ENCODE measurements at places on chromosomes 1 and 21.
A peak's percentile ranks its signal among the peaks of the same experiment; 100 is the strongest.

- H3K36me3 ChIP-seq: no peaks in the 10 kb centered on the region
- DNase-seq: no peak
- no peak overlapping the region for H3K4me3 ChIP-seq
- H3K27ac ChIP-seq: no peak overlapping the region
- H3K27me3 ChIP-seq: peaks cover 46% of the 10 kb centered on the region
Measured at GRCh38 chr1:20190256-20191160, 4.2 kb upstream of the PLA2G2C start.

GRCh38 chr1:26020330-26020768 lies 1.2 kb upstream of the EXTL1 start:
- no peaks in the 10 kb centered on the region for H3K36me3 ChIP-seq
- H3K27ac ChIP-seq: no peak overlapping the region
- DNase-seq: no peak
- H3K27me3 ChIP-seq: no peaks in the 10 kb centered on the region
- H3K4me3 ChIP-seq: no peak overlapping the region

GRCh38 chr1:7930645-7931445 lies 9.8 kb downstream of the TNFRSF9 start:
- peaks cover 93% of the 10 kb centered on the region for H3K36me3 ChIP-seq
- H3K27ac ChIP-seq: peak overlapping the region; percentile 98
- peaks cover 98% of the 10 kb centered on the region for H3K4me1 ChIP-seq
- no peak for DNase-seq

GRCh38 chr1:48089356-48089891 lies 92.2 kb upstream of the TRABD2B start:
- H3K27ac ChIP-seq: no peak overlapping the region
- H3K4me3 ChIP-seq: no peak overlapping the region
- peaks cover 23% of the 10 kb centered on the region for H3K27me3 ChIP-seq
- no peak for DNase-seq

DNA sequence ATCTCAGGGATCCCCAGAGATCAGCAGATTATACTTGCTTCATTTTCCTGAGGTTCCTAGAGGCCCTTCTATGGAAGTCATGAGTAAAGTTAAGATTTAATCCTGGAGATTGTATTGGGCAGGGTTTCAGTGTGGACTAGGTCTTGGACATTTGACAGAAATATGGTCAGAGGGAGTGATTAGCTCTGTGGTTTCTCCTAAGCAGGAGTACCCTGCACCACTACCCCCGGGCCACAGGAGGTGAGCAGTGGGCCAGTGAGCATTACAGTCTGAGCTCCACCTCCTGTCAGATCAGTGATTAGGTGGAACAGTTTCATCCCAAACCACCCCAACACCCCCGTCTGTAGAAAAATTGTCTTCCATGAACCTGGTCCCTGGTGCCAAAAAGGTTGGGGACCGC lies 43.2 kb downstream of the PHACTR4 start:
- no peaks in the 10 kb centered on the region for H3K27me3 ChIP-seq
- peaks cover 6% of the 10 kb centered on the region for H3K36me3 ChIP-seq
- DNase-seq: no peak
- H3K27ac ChIP-seq: no peak overlapping the region
- H3K4me1 ChIP-seq: peaks cover 19% of the 10 kb centered on the region
- no peak overlapping the region for H3K4me3 ChIP-seq

- H3K36me3 ChIP-seq: peaks cover 2% of the 10 kb centered on the region
- no peaks in the 10 kb centered on the region for H3K27me3 ChIP-seq
- H3K27ac ChIP-seq: no peak overlapping the region
- peaks cover 37% of the 10 kb centered on the region for H3K4me1 ChIP-seq
Measured at GRCh38 chr1:223248001-223248769, 105.1 kb upstream of the TLR5 start.

- no peak overlapping the region for H3K27ac ChIP-seq
- no peaks in the 10 kb centered on the region for H3K36me3 ChIP-seq
- peaks cover 9% of the 10 kb centered on the region for H3K27me3 ChIP-seq
- no peaks in the 10 kb centered on the region for H3K4me1 ChIP-seq
Measured at GRCh38 chr1:184270556-184270955, 116.3 kb upstream of the C1orf21 start.

- H3K27me3 ChIP-seq: no peaks in the 10 kb centered on the region
- H3K4me1 ChIP-seq: no peaks in the 10 kb centered on the region
- DNase-seq: peak; percentile 72
- no peak overlapping the region for H3K4me3 ChIP-seq
Measured at GRCh38 chr1:42173155-42173933, 8.8 kb upstream of the GUCA2A start.

- H3K4me3 ChIP-seq: no peak overlapping the region
- H3K4me1 ChIP-seq: peaks cover 9% of the 10 kb centered on the region
- H3K27ac ChIP-seq: no peak overlapping the region
- H3K27me3 ChIP-seq: peaks cover 59% of the 10 kb centered on the region
Measured at GRCh38 chr1:212953321-212953720, 3.0 kb downstream of the VASH2 start.

DNA sequence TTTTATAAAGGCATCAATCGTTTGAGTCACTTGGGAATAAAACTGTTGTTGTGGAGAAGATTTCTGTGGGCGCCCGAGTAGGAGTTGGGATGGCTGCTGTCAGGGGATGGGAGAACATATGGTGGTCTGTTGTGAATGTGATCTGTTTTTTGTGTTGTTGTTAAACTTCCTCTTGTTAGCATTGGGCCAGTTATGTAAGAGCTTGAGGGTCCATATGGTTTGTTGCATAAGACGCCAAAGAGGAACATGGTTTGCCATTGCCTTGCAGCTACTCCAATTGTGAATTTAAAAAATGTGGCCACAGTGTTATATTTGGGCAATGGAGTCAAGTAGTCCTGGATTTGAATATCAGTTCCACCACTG lies 136.1 kb upstream of the JUN start:
- H3K27me3 ChIP-seq: no peaks in the 10 kb centered on the region
- H3K27ac ChIP-seq: no peak overlapping the region
- H3K36me3 ChIP-seq: peaks cover under 1% of the 10 kb centered on the region
- DNase-seq: no peak
- peaks cover 18% of the 10 kb centered on the region for H3K4me1 ChIP-seq
